Myocyte (in vitro differentiated cells): ENCODE measurements at places on chromosomes 3 and 15. TPM values are rescaled to one million over a fixed set of nuclear protein-coding genes. Genes with fewer than 3 reads are reported as not detected.

DNA sequence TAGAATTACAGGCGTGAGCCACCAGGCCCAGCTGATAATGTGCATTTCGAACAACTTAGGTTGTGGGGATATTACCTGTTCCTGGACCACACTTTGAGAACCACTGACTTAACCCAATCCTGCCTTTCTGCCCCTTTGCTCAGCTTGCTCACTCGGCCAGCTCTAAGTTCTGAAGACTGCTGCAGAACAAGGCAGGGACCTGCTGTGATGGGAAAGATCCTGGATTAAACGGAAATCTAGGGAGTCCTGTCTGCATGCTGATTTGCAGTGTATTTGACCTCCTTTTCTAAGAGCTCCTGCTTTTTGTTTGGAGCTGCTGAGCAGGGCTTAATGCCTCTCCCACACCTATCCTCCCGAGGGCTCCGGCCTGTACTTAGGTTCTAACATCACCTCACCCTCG, 2.9 kb downstream of the LTK start:
- DNase-seq, result no peak

GRCh38 chr3:29582273-29582672, 301.4 kb downstream of the RBMS3 start:
- DNase-seq, result no peak

The ATG7 gene
- total RNA-seq, result 16.8 and 24.3 TPM in 2 replicates

DNA sequence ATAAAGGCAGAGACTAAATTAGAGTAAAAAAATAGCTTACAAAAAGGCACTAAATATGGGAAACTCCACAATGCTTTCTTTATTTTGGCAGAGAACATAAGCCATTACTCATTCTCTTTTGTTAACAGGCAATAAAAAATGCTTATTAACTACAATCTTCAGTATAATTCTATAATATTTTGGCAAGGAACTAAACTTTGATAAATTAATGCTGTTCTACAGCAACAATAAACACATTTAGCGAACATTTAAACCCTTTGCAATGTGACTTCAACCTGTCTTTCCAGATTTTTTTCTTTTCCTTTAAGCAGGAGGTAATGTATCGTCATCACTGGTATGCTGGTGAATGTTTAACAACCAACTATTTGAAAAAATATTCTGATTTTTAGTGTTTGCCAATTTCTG, 42.2 kb upstream of the POU1F1 start:
- DNase-seq, result no peak

- DNase-seq, result peak; percentile 34
These were observed 52.5 kb upstream of the CHRM5 start for GRCh38 chr15:33915571-33916407.

DNA sequence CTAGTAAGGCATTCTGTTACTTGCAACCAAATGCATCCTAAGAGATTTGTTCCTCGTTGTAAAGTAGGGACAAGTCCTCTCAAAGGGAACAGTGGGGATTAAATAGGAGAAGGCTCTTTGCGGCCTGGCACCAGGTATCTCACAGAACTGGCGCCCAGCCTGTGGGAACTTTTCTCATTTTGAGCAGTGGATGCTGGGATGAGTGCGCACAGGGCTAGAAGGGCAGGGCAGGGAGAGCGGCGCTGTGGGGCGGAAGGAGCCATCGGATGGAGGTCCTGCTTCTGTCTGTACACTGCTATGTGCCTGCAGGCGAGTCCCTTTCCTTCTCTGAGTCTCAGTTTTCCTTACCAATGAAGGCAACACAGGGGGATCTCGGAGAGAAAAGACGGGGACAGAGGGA, 50.6 kb downstream of the WNT7A start:
- no peak for DNase-seq

GRCh38 chr3:60497902-60498301, 753.4 kb downstream of the FHIT start:
- DNase-seq, result no peak

- no peak for DNase-seq
These were observed 119.1 kb downstream of the FAM43A start for GRCh38 chr3:194804796-194805195.

GRCh38 chr3:147713234-147714133, 304.3 kb downstream of the ZIC1 start:
- DNase-seq, result peak; percentile 10

The TATDN2 gene
- 6.9 and 8.9 TPM in 2 replicates for total RNA-seq

The DOCK3 gene
- 1.3 and 1.4 TPM in 2 replicates for total RNA-seq

The DTWD1 gene
- total RNA-seq, result 38.1 and 46.5 TPM in 2 replicates

The LRRC15 gene
- 0.16 TPM in 1 of 2 replicates, not detected in the other for total RNA-seq

- peak; percentile 41 for DNase-seq
These were observed 176.3 kb downstream of the ZNF621 start for GRCh38 chr3:40701016-40701588.

- no peak for DNase-seq
These were observed 2.0 kb upstream of the GANC start for GRCh38 chr15:42270996-42271395.

The PRR23B gene
- not detected in 2 replicates for total RNA-seq

DNA sequence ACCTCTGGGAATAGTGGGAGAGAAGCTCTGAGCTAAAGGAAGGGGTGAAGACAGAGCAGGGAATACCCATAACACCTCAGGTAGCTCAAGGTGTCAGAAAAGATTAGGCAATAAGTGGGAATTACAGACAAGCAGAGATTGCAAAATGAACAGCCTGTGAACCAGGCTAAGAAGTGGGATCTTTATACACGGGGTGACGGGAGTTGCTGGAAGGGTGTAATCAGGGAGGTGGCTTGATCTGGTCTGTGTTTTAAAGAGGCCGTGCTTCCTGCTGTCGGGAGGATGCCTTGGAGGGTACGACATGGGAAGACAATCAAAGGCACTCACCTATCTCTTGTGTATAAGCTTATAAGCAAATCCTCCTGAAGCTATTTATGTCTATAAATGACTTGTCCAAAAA, 216.3 kb downstream of the CLSTN2 start:
- no peak for DNase-seq

DNA sequence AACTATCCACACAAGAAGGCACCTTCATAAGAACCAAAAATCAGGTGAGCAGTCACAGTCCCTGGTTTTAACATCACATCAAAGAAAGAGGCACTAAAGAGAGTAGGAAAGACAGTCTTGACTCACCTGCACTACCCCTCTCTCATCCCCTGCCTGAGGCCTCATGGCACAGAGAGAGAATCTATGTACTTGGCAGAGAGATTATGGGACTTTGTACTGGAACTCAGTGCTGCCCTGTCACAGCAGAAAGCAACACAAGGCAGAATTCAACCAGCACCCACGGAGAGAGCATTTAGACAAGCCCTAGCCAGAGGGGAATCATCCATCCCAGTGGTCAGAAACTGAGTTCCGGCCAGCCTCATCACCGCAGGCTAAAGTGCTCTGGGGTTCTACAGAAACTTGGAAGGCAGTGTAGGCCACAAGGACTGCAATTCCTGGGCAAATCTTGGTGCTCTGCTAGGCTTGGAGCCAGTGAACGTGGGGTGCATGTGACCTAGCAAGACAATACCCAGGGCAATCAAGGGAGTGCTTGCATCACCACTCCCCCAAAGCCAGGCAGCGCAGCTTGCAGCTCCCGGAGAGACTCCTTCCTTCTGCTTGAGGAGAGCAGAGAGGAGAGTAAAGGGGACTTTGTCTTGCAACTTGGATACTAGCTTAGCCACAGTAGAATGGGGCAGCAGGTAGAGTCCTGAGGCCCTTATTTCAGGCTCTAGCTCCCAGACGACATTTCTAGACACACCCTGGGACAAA, 8.5 kb upstream of the RUVBL1 start:
- DNase-seq, result no peak

The GPR62 gene
- not detected in 2 replicates for total RNA-seq

The CHL1 gene
- total RNA-seq, result under 0.01 TPM in 1 of 2 replicates, not detected in the other

DNA sequence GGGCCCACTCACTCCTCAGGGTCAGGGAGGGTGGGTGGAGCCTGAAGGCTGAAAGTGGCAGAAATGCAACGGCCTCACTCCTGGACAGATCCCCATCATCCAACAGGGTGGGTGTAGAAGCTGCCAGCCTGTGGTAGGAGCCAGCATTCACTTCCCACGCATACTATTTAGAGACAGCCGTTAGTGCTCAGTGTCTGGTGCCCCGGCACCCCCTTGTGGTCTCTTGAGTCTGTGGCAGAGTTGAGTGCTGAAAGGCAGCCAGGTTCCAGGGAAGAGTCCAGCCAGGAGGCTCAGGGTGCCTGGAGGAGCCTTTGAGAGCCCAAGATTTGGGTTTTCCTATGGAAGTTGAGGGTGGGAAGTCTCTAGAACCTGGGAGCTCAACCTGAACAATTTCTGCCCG, 2.1 kb upstream of the GNAT1 start:
- peak; percentile 90 for DNase-seq

DNA sequence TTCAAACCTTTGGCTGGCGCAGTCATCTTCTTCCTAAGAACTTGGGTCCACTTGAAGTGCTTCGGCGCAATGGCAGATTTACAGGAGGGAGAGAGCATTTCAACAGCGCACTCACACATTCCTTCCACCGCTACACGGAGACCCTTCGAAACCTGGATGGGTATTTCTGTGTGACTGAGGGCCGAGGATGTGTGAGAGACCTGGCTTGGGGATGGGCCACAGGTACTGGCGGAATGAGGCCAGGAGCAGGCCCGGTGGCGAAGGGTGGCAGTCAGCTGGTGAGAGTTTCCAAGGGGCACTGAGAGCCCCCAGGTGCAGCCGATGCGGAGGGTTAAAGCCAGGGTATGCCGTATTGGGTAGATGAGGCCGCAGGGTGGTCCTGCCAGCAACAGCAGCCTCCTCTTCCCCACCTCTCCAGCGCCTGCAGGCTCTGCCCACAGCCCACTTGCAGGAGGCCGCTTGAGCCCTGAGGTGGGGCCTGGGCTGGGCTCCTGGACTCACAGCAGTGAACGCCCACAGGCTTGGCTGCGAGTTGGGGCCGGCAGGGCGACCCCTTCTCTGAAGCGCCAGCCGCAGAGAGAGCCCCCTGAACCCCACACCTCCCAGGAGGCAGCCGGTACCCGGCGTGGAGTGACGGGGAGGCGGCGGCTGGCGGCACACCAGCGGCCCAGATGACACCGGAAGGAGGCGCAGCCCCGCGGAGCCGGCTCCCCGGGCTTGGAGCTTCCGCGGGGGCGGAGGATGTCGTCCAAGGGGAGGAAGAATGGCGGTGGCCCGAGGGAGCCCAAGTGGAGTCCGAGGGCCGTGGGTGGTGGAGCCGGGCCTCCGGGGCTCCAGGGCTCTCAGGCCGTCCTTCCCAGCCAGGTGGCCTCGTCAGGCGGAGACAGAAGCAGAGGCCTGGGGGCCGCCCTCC, 166.5 kb downstream of the NSMCE3 start:
- no peak for DNase-seq

GRCh38 chr3:111582120-111582474, 13.0 kb downstream of the ZBED2 start:
- DNase-seq, result peak; percentile 53

The TTLL13 gene
- total RNA-seq, result 0.08 TPM in 1 of 2 replicates, not detected in the other

The CLEC3B gene
- 0.75 TPM in 1 of 2 replicates, not detected in the other for total RNA-seq

GRCh38 chr3:66397745-66398144, 103.1 kb downstream of the LRIG1 start:
- DNase-seq, result no peak

The KCNAB1 gene
- 0.16 and 0.40 TPM in 2 replicates for total RNA-seq

The TM4SF18 gene
- total RNA-seq, result 0.19 TPM in 1 of 2 replicates, not detected in the other

DNA sequence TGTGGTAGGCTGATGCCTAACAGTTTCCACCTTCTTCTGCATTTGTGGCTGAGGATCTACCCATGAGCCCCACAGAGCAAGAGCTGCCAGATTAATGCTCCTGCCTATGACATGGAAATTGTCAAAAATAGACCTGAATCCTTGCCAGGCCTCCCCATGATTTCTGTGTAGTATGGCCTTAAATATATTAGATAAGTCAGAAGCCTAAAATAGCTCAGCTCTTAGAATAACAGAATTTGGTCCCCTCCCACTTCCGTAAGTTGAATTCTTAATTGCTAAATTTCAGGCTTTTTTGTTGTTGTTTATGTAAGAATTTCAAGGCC, 129.0 kb downstream of the SERPINI1 start:
- peak; percentile 33 for DNase-seq

The LRRC31 gene
- total RNA-seq, result not detected in 2 replicates

DNA sequence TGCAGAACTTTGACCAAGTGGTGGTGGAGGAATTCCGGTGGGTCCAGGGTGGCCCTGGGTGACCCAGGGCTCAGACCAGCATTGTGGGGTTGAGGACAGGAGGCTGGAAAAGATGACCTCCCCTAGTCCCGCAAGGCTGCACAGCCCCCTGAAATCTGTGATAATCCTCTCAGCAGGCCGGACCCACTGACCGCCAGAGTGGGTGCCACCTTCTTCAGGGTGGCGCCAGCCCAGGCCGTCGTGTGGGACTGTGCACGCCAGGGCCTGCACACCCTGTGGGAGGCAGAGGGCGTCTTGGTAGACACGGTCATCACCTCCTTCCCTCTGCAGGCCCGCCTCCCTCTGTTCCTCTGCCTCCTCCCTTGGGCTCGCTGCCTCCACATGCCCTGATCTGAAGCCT, 137.7 kb downstream of the TBC1D2B start:
- DNase-seq, result no peak

GRCh38 chr15:28018291-28019044, 80.6 kb downstream of the OCA2 start:
- no peak for DNase-seq

The GXYLT2 gene
- 59.7 and 66.4 TPM in 2 replicates for total RNA-seq

The PPP1R14D gene
- total RNA-seq, result not detected in 2 replicates

- DNase-seq, result no peak
These were observed 69.0 kb upstream of the FNDC3B start for GRCh38 chr3:171970301-171970788.

- DNase-seq, result no peak
These were observed 413.9 kb downstream of the SHQ1 start for GRCh38 chr3:72434296-72434695.

The SLC51B gene
- 0.26 TPM in 1 of 2 replicates, not detected in the other for total RNA-seq

DNA sequence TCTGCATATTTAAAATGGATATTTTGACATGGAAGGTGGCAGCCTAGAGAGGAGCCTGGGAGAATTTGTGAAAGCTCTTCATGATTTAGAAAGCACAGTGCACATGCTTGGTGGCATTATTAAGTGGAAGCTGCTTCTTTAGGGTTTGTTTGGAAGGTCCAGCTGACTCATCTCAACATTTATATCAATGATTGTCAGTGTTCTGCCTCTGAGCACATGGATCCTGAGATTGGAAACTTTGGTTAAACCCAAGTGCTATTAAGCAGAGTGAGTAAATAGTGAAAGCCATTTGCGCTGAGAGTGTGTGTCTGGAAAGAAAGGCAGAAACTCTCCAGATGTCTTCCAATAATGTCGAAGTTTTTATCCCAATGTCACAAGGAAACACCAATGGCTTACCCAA, 7.4 kb downstream of the NOX5 start:
- DNase-seq, result no peak

DNA sequence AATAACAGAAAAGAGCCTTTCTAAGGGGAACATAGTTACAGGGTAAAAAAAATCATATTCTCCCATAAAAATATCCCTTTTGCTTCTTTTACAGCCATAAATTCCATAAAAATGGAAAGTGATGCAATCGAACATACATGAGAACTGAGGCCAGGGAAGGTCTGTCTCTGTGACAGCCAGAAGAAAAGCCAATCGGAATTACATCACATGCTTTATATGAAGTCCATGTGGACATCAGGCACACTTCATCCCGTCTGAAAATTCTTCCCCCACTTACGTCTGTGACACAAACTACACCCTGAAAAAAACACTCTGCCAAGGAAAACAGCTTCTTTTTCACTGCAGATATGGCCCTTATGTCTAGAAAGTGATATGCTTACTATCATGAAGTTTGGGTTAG, 323.5 kb downstream of the ERC2 start:
- DNase-seq, result no peak
